ENCODE measurements at places on chromosomes 6 and 20. TPM values are rescaled to one million over a fixed set of nuclear protein-coding genes. Genes with fewer than 3 reads are reported as not detected.
A peak's percentile ranks its signal among the peaks of the same experiment; 100 is the strongest.

- H3K27me3 ChIP-seq, result no peaks in the 10 kb centered on the region
- peaks cover 37% of the 10 kb centered on the region for H3K4me1 ChIP-seq
- H3K36me3 ChIP-seq, result peaks cover 32% of the 10 kb centered on the region
- peak within 1 kb of the TSS; percentile 89 for H3K27ac ChIP-seq
- peak within 1 kb of the TSS; percentile 96 for H3K4me3 ChIP-seq
Observed at GRCh38 chr20:57351042-57351783, at the start of gene RAE1. RAE1 (plus strand) TSS chr20:57351255; CDS start chr20:57354039, 2,784 bp downstream.

GRCh38 chr20:32037929-32038328, 14.1 kb upstream of the HCK start:
- no peaks in the 10 kb centered on the region for H3K4me1 ChIP-seq
- H3K4me3 ChIP-seq, result no peak overlapping the region

DNA sequence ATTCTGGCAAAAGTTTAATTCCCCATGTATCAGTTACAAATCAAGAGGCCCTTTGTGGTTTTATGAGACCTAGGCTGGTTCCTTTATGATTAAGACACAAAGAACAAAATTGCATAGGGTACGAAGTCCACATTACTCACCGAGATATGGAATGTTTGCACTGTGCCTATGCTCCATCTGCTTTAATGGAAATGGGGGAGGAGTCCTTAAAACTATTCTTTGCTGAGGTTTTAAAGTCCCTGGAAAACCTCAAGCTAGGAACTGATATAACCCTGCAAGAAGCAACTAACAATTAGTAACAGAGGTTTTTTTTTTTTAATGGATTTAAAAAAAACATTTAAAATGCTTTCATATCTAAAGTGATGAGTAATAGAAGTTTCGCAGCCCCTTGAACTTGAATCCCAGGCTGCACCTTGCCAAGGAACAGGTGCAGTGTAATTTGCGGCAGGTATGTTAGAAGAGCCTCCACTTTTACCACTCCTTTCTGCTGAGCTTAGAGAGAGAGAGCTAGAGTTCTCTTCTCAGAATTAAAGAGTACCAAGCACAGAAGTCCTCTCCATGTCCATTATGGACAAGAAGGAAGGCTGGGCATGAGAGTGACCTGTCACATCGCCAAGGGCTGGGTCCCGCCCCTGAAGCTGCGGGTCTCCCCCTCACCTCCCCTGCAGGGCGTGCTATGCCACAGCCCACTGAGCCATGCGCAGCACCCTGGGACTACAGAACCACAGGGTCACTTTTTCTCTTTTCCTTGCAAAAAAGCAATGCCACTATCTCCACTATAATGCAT, 2.3 kb downstream of the SERPINB1 start:
- no peak for DNase-seq
- H3K4me1 ChIP-seq, result peaks cover 67% of the 10 kb centered on the region
- H3K27ac ChIP-seq, result peak overlapping the region; percentile 72
- H3K36me3 ChIP-seq, result peaks cover 63% of the 10 kb centered on the region

DNA sequence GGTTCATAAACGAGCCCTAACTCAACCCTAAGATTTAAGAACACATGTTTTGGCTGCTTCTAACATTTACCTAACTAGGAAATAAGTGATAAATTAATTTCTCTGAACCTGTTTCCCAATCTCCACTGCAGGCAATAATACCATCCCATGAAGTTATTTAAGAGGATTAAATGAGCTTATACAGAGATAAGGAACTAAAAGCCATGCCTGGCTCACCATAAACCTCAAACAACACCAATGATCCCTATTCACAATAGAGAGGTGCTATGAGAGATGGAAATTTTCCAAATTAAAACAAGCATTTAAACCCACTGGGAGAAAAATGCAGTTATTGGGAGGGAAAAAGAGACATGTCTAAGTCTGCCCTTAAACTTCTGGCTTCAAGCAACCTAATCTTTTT, 33.9 kb upstream of the KLHL31 start:
- no peak overlapping the region for H3K27ac ChIP-seq
- DNase-seq, result no peak
- peaks cover 3% of the 10 kb centered on the region for H3K27me3 ChIP-seq

GRCh38 chr20:24423390-24424313, 45.8 kb upstream of the SYNDIG1 start:
- H3K4me1 ChIP-seq, result no peaks in the 10 kb centered on the region
- H3K27me3 ChIP-seq, result peaks cover 4% of the 10 kb centered on the region
- H3K27ac ChIP-seq, result no peak overlapping the region
- peaks cover 2% of the 10 kb centered on the region for H3K36me3 ChIP-seq

GRCh38 chr20:47205577-47206123, 150.8 kb downstream of the ZMYND8 start:
- no peak overlapping the region for H3K4me3 ChIP-seq
- peaks cover 6% of the 10 kb centered on the region for H3K4me1 ChIP-seq
- H3K27me3 ChIP-seq, result no peaks in the 10 kb centered on the region
- peaks cover 8% of the 10 kb centered on the region for H3K36me3 ChIP-seq

- peaks cover 2% of the 10 kb centered on the region for H3K36me3 ChIP-seq
- peak; percentile 90 for DNase-seq
- peak overlapping the region; percentile 95 for H3K27ac ChIP-seq
- peak overlapping the region; percentile 58 for H3K4me3 ChIP-seq
- H3K4me1 ChIP-seq, result peaks cover 76% of the 10 kb centered on the region
Observed at GRCh38 chr6:13427801-13428582, 59.4 kb downstream of the GFOD1 start.

- DNase-seq, result peak; percentile 68
- H3K27me3 ChIP-seq, result no peaks in the 10 kb centered on the region
- peaks cover 15% of the 10 kb centered on the region for H3K4me1 ChIP-seq
Observed at GRCh38 chr6:36593569-36594028, 563 bp upstream of the SRSF3 start.

GRCh38 chr6:149037051-149037671, 280.4 kb upstream of the TAB2 start:
- peak overlapping the region; percentile 18 for H3K27ac ChIP-seq
- H3K27me3 ChIP-seq, result no peaks in the 10 kb centered on the region
- H3K4me3 ChIP-seq, result no peak overlapping the region
- no peak for DNase-seq

DNA sequence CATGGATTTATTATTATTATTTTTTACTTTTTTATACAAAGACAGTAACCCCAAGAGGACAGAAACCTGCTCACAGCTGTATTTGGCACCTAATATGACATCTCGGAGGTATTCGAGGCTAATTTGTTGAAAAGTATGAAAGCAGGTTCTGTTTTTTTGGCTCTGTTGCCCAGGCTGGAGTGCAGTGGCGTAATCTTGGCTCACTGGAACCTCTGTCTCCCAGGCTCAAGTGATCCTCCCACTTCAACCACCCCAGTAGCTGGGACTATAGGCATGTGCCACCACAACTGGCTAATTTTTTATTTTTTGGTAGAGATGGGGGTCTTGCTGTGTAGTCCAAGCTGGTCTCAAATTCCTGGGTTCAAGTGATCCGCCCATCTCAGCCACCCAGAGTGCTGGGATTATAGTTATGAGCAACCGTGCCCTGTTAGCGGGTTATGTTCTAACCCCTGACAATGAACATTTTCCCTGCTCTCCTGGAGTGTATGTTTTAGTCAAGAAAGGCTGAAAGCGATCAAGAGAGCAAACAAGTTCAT, 53.7 kb upstream of the ZNF217 start:
- no peak overlapping the region for H3K27ac ChIP-seq
- no peak overlapping the region for H3K4me3 ChIP-seq
- H3K36me3 ChIP-seq, result no peaks in the 10 kb centered on the region
- H3K27me3 ChIP-seq, result no peaks in the 10 kb centered on the region
- H3K4me1 ChIP-seq, result peaks cover 25% of the 10 kb centered on the region
- no peak for DNase-seq

GRCh38 chr6:14506656-14507246, 389.2 kb downstream of the CD83 start:
- H3K4me1 ChIP-seq, result peaks cover 35% of the 10 kb centered on the region
- peak overlapping the region; percentile 27 for H3K27ac ChIP-seq
- no peaks in the 10 kb centered on the region for H3K36me3 ChIP-seq
- H3K4me3 ChIP-seq, result no peak overlapping the region
- DNase-seq, result no peak

DNA sequence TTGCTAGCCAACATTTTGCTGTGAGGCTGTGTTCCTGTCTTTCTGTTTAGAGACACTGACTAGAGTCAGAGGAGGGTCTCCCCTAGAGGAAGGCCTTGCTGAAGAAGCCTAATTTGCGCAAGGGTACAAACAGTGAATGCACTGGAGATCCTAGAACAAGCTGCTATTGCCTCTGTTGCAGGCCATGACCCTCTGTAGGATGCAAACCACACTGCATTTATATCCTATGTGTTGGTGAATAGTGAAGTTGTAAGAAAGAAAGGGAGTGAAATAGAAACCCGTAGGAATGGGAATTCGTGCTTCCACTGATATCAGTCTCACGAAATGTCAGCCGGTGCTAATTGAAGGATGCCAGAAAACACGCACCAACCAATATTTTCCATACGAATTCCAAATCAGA, 88.2 kb downstream of the GJA1 start:
- no peaks in the 10 kb centered on the region for H3K27me3 ChIP-seq
- no peak overlapping the region for H3K4me3 ChIP-seq
- DNase-seq, result no peak

GRCh38 chr6:132147530-132148011, 196.4 kb upstream of the CCN2 start:
- no peak overlapping the region for H3K4me3 ChIP-seq
- H3K27ac ChIP-seq, result no peak overlapping the region
- no peaks in the 10 kb centered on the region for H3K36me3 ChIP-seq
- no peaks in the 10 kb centered on the region for H3K4me1 ChIP-seq
- DNase-seq, result no peak
- H3K27me3 ChIP-seq, result peaks cover 2% of the 10 kb centered on the region

DNA sequence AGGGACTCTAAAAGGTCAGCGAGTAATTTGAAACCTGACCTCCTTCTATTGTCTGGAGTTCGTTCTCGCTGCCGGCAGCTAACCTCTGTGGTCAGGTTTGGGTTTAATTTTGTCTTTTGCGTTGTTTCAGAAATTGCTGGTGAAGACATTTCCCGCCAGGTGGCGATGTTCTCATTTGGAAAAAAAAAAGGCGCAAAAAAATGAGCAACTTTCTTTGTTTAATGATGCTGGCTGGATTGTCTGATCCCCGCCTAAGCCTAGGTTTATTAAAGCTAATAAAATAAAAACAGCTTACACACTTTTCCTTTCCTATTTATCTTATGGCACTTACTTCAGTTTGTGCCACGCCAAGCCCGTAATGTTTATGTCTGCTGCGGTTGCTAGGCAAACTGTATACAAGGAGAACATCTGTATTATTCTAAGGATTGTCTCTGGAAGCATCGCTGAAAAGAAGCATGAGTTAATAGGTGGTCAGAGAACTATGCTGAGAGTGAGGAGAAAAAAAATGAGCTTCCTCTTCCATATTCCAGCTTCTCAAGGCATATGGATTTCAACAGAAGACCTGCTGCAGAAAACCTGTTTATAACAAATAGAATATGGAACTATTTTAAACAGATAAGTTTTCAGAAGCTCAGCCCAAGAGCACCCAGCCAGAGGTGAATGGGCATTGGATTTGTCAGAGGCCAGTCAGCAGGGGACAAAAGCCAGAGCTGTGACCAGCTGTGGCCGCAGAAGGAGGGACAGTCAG, 205.7 kb downstream of the DOK5 start:
- DNase-seq, result peak; percentile 48
- H3K27ac ChIP-seq, result no peak overlapping the region
- H3K4me1 ChIP-seq, result no peaks in the 10 kb centered on the region
- H3K4me3 ChIP-seq, result no peak overlapping the region
- no peaks in the 10 kb centered on the region for H3K36me3 ChIP-seq

GRCh38 chr6:802701-803100, 109.8 kb upstream of the EXOC2 start:
- H3K4me3 ChIP-seq, result no peak overlapping the region
- H3K4me1 ChIP-seq, result no peaks in the 10 kb centered on the region
- H3K27ac ChIP-seq, result no peak overlapping the region
- DNase-seq, result no peak
- H3K36me3 ChIP-seq, result no peaks in the 10 kb centered on the region
- peaks cover 31% of the 10 kb centered on the region for H3K27me3 ChIP-seq

Gene SEMG1
- not detected for total RNA-seq

Gene GRM1
- total RNA-seq, result not detected

Gene GDAP1L1
- total RNA-seq, result 0.89 TPM

Gene SLC2A10
- not detected for total RNA-seq

Gene FNDC11
- 0.18 TPM for total RNA-seq

Gene ADGB
- total RNA-seq, result not detected

Gene LGSN
- not detected for total RNA-seq

Gene TTLL9
- total RNA-seq, result not detected
